Activated CD4-positive, alpha-beta T cell treated with anti-CD3 and anti-CD28 coated beads for 36 hours (primary cell): ENCODE measurements at places on chromosomes 12 and 14.

DNA sequence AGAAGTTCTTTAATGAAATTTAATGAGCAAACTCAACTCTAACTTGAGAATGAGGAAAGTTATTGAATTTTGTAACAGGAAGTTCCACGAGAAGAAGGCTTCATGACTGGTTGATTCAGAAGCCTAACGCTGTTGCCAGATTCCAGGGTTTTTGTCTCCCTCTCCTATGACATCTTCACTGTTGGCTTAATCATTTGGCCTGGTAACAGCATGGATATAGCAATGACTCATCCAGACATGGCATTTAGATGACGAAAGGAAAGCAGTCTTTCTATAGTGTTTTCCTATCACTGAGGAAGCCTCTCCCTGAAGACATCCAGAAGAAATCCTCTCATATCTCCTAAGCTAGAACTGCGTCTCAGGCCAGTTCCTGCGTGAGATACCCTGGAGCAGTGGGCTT is 9.4 kb upstream of the KCNA1 start:
- DNase-seq: no peak

GRCh38 chr12:66550626-66551025 is 128.2 kb downstream of the GRIP1 start:
- no peak for DNase-seq

DNA sequence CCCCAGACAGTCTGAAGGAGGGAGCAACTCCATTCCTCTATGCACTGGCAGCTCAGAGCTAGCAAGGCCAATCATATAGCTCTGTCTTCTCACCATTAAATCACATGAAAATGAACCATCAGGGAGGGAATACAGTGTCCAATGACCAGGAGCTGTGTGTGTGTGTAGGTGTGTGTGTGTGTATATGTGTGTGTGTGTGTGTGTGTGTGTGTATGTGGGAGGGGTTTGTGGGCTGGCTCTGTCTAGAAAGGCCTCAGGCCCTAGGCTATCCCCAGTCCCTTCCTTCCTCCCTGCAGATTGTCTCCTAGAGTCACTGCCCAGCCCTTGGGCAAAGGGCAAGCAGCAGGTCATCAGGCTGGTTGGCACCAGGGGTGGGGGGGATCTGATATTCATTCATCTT is 5.7 kb upstream of the SUSD6 start:
- DNase-seq: no peak

DNA sequence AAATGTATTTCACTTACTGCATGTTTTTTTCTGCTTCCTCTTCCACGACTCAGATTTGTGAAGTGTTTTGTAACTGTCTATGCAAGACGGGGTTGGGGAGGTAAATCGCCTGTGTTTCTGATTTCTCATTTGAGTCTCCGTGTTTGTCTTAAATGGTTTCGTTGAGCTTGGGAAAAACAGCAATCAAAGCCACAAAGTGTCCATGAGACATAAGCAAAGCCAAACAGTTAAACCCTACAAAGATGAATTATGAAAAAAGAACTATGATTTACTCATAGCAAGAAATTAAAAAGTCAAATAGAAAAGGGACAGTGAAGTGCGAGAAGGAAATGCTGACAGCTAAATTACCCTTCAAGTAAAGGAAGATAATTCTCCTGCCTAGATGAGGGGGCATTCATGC is 164.3 kb upstream of the TMPO start:
- DNase-seq: no peak

DNA sequence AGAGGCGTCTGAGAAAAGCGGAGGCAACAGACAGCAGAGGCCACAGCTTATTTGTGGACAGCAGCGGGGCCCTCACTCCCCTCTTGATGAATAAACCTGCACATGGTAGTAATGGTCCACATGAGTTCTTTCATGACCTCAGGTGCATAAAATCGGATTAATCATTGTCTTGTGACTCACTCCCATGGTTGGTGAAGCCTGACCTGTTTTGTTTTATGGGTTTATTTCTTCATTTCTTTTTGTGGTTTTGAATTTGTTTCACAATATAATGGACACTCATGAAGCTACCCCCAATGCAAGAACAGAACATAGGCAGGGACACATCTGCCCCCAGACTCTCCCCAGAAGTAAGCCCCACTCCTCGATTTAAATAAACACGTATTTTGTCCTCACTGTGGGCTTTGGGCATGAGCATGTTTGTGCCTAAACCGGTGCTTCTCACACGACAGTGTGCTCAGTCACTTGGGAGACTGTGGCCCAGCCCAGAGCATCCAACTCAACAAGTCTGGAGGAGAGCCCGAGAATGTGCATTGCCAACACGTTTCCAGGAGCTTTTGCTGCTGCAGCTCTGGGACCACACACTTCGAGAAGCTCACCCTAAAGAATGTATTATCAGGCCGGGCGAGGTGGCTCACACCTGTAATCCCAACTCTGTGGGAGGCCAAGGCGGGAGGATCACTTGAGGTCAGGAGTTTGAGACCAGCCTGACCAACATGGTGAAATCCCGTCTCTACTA is 116.1 kb downstream of the SCARB1 start:
- DNase-seq: no peak

- DNase-seq: no peak
Measured at GRCh38 chr12:88756153-88756552, 175.9 kb upstream of the KITLG start.

- DNase-seq: peak; percentile 15
Measured at GRCh38 chr14:67623114-67623513, 3.4 kb downstream of the ARG2 start.

GRCh38 chr14:41380017-41380416 is 226.7 kb upstream of the LRFN5 start:
- DNase-seq: no peak

- DNase-seq: no peak
Measured at GRCh38 chr12:15530361-15530760, 208.1 kb downstream of the PTPRO start.

DNA sequence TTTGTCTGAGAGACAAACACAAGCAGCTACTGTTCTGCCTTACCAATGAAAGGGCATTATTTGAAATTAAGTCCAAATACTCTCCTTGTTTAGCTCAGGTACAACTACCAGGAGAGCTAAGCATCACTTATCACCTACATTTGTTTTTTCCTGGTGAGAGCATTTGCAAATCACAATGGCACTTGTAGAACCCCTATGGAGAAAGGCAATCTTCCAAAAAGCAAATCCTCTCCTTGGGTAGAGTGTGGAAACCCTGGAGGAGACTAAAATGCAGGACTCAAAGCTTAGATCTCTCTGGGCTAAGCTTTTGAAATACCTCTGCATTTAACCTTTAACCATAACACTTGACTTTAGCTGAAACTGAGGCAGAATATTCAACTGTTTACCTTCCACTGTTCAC is 20.8 kb downstream of the GTSF1 start:
- DNase-seq: no peak

DNA sequence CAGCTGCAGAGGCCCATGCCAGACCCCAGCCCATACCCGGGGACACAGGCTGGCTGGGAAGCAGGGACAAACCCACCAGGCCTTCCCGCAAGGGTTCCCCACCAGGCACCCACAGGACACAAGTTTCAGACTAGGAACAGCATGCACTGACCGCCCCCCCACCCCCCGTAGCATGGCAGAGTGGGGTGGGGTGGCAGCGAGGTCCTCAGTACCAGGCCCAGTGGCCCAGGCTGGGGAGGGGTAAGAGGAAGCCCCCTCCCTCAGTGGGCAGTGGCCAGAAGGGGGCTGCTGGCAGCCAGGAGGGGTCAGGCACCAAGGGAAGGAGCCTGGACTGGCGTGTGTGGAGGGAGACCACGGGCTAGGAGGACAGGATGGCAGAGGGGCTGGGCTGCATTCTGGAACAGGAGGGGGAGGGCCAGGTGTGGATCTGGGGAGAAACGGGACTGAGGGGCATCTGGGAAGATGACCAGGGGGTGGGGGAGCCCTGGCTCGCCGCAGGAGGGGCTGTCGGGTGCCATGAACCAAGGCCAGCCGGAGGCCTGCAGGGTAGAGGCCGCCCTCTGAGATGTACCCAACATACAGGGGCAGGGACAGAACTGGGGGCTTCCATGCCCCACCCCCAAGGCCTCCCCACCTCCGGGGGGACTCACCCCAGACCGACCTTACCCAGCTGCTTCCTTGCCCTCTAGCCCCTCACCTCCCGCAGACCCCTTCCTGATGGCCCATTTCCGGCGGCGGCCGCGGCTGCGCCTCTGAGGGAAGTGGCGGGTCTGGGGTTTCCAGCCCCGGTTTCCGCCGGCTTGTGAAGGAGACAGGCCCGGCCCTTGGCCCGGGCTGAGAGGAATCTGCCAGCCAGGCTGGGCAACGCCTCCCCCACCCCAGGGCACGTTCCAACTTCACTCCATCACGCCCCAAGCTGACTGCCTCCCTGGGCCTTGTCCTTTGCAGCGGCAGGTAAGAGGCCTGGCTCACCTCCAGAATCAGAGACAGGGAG is 5.6 kb upstream of the JAG2 start:
- peak; percentile 58 for DNase-seq

GRCh38 chr12:103956509-103957027 is 9.1 kb upstream of the TDG start:
- no peak for DNase-seq

DNA sequence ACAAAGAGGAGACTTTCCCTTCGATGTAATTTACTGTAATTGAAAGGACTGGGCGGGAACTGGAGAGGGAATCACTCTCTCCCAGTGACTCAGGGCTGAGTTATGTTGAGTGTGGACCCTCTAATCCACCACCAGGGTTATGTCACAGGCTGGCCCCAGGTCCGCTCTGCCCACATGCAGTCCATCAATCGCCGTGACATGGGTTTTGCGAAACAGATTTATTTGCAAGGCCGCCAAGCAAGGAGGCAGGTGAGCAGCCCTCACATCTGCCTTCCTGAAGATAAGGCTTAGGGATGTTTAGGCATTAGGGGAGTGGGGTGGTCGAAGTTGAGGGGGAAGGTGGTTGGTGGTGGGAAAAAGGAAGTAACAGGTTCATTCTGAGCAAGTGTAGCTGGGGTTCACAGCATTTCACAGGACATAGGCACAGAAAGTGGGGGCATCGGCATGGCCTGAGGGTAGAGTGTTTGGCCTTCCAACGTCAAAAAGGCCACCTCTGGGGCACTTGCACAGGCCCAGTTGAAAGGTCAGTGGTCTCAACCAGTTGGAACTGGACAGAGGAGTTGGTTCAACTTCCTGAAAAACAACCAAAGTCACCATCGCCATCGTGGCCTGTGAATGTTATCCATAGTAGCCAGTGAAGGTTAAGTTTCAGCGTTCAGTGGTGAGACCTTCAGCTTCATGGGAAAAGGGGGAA is 66.9 kb downstream of the DNAH10 start:
- no peak for DNase-seq

- no peak for DNase-seq
Measured at GRCh38 chr12:89192429-89192828, 159.9 kb downstream of the DUSP6 start.

GRCh38 chr14:72111911-72112310 is 179.7 kb downstream of the RGS6 start:
- no peak for DNase-seq

DNA sequence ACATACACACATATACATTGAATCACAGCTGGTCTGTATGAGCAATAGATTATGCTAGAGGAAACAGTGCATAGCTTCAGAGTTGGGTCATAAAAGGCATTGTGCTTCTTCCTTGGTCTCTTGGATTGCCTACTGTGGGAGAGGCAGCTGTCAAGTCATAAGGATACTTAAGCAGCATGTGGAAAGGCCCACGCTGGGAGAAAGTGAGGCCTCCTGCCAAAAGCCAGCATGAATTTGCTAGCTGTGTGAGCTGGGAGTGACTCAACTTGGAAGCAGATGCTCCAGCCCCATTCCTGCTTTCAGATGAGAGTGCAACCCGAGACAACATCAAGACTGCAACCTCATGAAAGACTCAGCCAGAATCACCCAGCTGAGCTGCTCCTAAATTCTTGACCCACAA is 311.9 kb upstream of the TBX3 start:
- no peak for DNase-seq

DNA sequence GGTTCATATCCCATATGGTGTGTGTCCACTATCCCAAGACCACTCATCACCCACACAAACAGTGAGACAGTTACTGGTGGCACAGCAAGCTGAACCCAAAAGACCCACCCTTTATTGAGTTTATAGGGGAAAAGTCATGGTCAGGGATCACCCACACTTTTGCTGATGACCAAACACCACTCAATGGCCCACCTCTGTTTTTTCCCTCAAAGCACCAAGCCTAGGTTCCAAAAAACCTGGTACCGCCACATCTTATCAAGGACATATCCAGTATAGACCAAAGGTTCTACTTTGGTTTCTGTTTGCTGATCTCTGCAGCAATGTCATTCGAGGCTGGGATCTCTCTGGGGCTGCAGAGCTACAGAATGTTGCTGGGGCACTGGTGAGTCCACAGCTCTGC is 19.7 kb upstream of the OR6S1 start:
- no peak for DNase-seq

GRCh38 chr14:57346741-57347140 is 43.6 kb upstream of the NAA30 start:
- no peak for DNase-seq

- no peak for DNase-seq
Measured at GRCh38 chr14:105056303-105056831, 8.9 kb downstream of the GPR132 start.

DNA sequence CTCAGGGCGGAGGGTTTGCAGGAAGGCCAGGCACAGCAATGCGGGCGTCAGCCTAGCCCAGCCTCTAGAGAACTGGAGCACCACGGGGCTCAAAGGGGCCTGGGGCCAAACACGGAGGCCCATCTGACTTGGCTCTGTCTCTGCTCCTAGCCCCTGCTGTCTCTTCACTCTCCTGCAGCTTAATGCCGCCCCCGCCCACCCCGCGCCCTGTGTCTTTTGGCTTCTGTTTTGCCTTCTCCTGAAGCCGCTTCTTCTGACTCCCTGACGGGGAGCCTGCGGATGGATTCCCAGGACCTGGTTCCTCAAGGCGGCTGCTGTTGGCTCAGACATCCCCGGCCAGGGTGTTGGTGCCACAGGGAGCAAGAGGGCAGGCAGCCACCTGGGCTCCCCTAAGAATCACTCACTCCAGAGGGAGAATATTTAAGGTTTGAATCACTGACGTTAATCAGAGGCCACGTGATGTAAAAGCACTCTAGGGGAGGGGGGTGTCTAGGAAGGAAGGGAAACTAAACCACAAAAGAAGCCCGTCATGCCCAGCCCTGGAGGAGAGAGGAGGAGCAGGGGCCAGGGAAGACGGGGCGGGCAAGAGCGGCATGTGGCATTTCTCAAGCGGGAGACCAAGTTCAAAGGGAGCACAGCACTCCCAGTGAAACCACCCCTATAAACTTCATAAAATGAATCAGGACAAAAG is 36.9 kb upstream of the PRMT8 start:
- DNase-seq: peak; percentile 7

GRCh38 chr12:82182601-82183190 is 175.5 kb downstream of the CCDC59 start:
- DNase-seq: no peak

DNA sequence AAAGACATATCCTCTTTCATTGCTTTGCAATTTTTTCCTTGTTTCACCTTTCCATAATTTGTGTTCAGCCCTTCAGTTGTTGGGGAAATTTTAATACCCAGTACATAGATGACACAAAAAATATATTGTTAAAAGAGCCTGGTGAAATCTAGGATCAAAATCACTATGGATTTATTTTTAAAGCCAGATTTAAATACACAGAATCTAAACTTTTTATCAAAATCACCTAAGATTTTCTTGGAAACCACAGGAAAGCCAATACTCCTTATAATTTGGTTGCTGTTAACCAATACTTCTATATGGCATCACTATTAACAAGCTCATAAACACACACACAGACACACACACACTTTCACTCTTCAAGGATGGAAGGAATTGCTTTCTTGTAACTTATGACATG is at the start of gene TAS2R20:
TSS of gene TAS2R20 (minus strand) at position 101 of the 400 bp plus-strand sequence. CDS start 429 bp downstream, outside the sequence.
- DNase-seq: no peak

GRCh38 chr12:49253033-49253623 is 11.8 kb upstream of the TUBA1C start:
- DNase-seq: no peak
